Pancreas (tissue), 10 donors: ENCODE measurements at places on chromosomes 3 and 15. TPM values are rescaled to one million over a fixed set of nuclear protein-coding genes. Genes with fewer than 3 reads are reported as not detected.

THRB gene
- total RNA-seq = 12.4 TPM

DNA sequence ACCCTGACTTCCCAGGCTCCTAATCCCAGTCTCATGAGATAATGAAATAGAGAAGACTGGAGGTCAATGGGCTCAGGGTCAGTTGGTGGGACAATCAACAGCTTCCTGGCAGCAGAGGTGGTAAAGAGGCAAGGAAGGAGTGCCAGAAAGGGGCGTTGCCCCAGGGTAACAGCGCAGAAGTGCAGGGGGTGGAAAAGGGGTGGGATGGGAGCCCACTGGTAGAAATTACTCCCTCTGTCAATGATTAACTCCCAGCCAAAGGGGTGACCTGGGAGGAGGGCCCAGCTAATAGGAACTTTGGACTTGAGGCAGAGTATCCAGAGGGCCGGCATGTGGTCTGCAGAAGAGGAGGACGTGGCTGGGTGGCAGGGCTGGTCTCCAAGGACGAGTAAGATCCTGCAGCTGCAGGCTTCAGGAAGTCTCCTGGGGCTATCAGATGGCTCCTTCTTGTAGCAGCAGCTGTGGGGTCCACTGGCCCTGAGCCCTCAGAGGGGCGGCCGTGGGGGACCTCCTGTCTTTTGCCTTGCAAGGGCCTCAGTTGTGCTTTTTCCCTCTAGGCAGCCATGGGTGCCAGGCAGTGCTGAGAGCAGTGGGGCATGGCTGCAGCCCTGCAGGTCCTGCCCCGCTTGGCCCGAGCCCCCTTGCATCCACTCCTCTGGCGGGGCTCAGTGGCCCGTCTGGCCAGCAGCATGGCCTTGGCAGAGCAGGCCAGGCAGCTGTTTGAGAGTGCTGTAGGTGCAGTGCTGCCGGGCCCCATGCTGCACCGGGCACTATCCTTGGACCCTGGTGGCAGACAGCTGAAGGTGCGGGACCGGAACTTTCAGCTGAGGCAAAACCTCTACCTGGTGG lies 2.3 kb downstream of the GLYCTK start:
- peak; percentile 64 for DNase-seq
- H3K27ac ChIP-seq = peak overlapping the region; percentile 46
- H3K36me3 ChIP-seq = no peaks in the 10 kb centered on the region

DNA sequence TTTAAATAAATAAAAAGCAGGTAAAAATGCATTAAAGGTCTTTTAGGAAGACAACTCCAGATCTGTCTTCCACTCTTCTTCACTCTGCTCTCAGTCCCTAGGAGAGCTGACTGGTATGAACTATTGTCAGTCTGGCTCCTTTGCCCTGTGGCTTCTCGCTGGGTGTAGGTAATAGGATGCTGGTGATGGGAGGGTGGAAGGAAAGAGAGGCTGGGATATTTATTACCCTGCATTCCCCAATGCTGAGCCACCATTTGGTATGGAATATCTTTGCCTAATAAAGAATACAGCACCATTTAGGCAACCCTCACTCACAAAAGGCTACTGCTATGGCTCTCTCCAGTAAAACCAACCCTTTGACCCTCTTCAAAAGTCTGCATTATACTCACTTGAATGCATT lies 326.9 kb downstream of the CNTN3 start:
- no peak overlapping the region for H3K27ac ChIP-seq
- no peaks in the 10 kb centered on the region for H3K27me3 ChIP-seq
- H3K4me1 ChIP-seq = no peaks in the 10 kb centered on the region
- H3K4me3 ChIP-seq = no peak overlapping the region
- DNase-seq = no peak

DNA sequence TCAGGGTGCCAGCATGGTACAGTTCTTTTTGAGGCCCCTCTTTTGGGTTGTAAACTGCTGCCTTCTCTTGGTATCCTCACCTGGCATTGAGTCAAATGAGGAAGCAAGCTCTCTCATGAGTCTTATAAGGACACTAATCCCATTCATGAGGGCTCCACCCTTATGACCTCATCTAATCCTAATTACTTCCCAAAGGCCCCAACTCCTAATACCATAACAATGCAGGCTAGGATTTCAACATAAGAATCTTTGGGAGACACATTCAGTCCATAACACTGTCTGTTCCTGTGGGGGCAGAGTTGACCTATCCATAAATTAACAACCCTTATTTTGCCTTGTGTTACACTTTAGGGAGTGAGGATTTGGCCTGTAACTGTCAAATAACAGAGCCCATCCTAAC lies 278.3 kb downstream of the LRTM1 start:
- H3K27me3 ChIP-seq = no peaks in the 10 kb centered on the region
- DNase-seq = no peak
- no peaks in the 10 kb centered on the region for H3K36me3 ChIP-seq
- no peak overlapping the region for H3K27ac ChIP-seq
- no peak overlapping the region for H3K4me3 ChIP-seq
- no peaks in the 10 kb centered on the region for H3K4me1 ChIP-seq

C3orf22 gene
- total RNA-seq = not detected

GRCh38 chr3:197478746-197479668 lies 76.8 kb downstream of the BDH1 start:
- no peaks in the 10 kb centered on the region for H3K4me1 ChIP-seq
- H3K36me3 ChIP-seq = no peaks in the 10 kb centered on the region
- H3K4me3 ChIP-seq = no peak overlapping the region
- H3K27ac ChIP-seq = no peak overlapping the region

- no peaks in the 10 kb centered on the region for H3K27me3 ChIP-seq
- no peaks in the 10 kb centered on the region for H3K4me1 ChIP-seq
- H3K27ac ChIP-seq = no peak overlapping the region
Observed at GRCh38 chr3:150222691-150223489, 185.2 kb upstream of the TSC22D2 start.

GP5 gene
- total RNA-seq = not detected

DNA sequence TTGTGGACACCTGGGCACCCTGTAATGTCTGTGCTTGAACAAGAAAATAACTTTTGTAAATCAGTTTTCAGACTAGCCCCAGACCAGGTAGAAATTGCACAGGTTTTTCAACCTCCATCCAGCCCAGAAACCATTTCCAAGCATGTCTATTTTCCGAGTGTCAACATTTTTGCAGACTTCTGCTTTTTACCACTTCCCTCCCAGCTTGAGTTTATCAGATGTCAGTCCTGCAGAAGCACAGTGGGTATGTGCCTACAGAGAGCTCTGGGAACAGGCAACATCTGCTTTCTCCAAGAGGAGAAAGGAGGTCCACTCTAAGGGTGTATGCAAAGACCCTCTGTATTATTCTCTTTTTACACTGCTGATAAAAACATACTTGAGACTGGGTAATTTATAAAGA lies 83.9 kb downstream of the LRRK1 start:
- DNase-seq = no peak
- no peak overlapping the region for H3K27ac ChIP-seq
- peaks cover 7% of the 10 kb centered on the region for H3K4me1 ChIP-seq
- H3K36me3 ChIP-seq = no peaks in the 10 kb centered on the region

DNA sequence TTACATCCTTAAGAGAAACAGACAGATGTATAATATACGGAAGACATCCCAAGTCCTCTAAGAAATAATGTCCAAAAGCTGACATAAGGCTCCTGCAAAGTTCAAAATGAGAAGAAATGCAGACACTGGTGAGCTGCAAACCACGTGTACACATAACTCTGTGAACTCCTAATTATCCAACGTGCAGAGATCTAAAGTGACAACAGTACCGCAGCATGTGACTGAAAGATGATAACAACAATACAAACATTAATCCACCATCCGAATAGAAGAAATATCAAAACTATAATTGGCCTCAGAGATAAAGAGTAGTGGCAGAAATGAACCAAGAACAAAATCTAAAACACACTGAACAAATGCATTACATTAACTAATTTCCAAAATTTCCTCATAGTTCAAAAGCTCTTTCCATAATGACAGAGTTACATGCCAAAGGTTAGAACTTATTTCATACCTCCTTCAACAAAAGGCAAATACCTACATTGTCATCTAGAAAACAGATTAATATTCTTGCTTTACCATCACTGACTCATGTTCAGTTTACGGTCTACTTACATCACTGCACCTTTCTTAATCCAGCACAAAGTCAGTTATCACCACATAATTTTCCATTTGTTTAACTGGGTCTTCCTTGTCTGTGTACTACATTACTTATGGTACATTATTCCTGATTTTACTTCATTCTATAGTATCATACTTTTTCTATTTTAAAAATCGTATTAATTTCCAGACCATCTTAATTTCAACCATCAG lies 2.2 kb downstream of the PDCD10 start:
- H3K27ac ChIP-seq = no peak overlapping the region
- no peak for DNase-seq
- no peak overlapping the region for H3K4me3 ChIP-seq
- H3K4me1 ChIP-seq = peaks cover 27% of the 10 kb centered on the region

DNA sequence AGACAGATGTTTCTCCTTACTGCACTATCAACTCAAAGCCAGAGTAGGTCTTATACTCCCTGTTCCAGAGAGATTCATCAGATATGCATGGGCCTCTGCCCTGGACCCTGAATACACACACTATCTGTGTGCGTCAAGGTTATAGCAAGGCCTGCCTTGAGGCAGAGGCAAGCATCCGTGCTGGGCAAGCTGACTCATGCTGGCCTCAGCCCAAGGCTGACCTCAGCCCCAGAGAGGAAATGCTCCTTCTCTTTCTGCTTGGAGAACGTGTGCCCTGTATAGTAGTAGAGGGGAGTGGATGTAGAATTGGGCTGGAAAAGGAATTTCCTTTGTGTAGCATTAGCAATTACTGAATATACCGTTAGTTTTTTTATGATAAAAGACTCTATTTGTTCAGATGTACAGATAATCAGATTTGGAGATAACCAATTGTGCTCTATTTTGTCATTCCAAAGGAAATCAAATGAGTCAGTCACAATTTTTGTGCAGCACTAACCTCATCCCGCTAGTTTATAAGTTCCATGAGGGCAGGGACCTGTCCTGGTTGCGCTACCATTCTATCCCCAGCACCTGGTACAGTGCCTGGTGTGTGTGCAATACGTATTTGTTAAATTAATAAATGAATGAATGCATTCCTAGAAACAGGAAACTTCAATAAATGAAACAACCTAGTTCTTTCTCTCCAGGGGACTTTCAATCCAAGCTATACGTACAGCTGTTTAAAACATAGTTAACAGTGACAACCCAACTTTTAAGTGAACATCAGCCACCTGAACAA lies 13.3 kb upstream of the PAQR9 start:
- no peaks in the 10 kb centered on the region for H3K4me1 ChIP-seq
- DNase-seq = peak; percentile 66
- H3K36me3 ChIP-seq = no peaks in the 10 kb centered on the region
- H3K4me3 ChIP-seq = no peak overlapping the region

FSIP1 gene
- total RNA-seq = 0.34 TPM

DNA sequence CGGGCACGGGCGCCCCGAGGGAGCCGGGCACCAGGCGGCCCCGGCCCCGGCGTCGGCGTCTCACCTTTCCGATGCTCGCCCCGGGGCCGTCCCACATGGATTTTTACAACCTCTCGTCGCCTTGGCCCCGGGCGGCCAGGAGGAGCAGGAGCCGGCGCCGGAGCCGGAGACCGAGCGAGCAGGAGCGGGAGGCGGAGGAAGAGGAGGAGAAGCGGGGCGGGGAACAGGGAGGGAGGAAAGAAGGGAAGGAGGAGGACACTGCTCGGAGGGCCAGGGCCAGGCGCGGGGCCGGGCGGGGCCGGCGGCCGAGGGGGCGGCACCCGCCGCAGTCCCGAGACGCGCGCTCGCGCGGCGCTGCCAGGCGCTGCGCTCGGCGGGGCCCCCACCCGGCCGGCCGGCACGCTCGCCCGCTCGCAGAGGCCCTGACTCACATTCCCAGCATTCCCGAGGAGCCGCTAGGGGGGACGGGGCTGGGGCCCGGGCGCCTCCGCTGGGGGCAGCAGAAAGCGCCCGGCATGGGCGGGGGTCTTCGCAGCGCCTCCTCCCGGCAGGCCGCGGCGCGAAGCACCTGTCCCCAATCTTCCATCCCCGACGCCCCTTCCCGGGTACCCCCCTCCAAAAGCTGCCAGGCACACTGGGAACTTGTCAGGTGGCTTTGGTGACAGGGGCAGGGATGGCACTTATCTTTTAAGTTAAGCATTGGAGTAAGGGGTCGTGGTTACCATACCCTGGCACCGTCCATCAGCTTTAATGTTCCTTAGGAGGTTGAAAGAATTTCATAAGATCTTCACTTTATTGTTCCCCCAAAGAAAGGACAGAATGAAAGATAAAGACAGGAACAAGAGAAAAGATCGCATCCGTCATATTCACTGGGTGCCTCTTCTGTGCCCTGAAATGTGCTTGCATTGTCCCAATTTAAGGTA lies at the start of gene ERC2:
ERC2 (minus strand) TSS at position 284 of the 923 bp plus-strand sequence.
- no peak within 1 kb of the TSS for H3K27ac ChIP-seq
- peak within 1 kb of the TSS; percentile 62 for H3K4me3 ChIP-seq
- peak; percentile 85 for DNase-seq
- H3K4me1 ChIP-seq = no peaks in the 10 kb centered on the region

MYLK gene
- total RNA-seq = 8.6 TPM

- no peak overlapping the region for H3K27ac ChIP-seq
- H3K27me3 ChIP-seq = no peaks in the 10 kb centered on the region
- no peaks in the 10 kb centered on the region for H3K4me1 ChIP-seq
- no peak for DNase-seq
- no peaks in the 10 kb centered on the region for H3K36me3 ChIP-seq
- H3K4me3 ChIP-seq = no peak overlapping the region
Observed at GRCh38 chr3:159748425-159748824, 240.2 kb upstream of the IL12A start.

CTXN2 gene
- 0.09 TPM for total RNA-seq

DNA sequence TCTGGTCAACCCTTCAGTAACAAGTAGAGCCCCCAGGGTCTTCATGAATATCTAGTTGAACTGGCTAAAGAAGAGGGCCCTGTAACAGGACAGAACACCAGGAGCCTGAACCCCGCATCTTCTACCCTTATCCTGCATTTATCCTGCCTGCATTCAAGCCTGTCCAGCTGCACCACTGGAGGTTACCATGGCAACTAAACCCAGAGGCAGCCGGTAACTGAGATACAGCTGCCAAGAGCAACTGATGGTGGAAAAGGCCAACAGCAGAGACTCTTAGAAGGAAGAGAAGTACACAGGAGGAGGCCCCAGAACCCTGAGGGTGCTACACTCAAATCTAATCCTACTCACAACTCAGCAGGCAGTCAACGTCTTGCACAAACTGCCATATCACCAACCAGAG lies 3.7 kb upstream of the PRKAR2A start:
- no peak overlapping the region for H3K4me3 ChIP-seq
- DNase-seq = no peak
- H3K4me1 ChIP-seq = no peaks in the 10 kb centered on the region
- H3K27me3 ChIP-seq = no peaks in the 10 kb centered on the region

DNA sequence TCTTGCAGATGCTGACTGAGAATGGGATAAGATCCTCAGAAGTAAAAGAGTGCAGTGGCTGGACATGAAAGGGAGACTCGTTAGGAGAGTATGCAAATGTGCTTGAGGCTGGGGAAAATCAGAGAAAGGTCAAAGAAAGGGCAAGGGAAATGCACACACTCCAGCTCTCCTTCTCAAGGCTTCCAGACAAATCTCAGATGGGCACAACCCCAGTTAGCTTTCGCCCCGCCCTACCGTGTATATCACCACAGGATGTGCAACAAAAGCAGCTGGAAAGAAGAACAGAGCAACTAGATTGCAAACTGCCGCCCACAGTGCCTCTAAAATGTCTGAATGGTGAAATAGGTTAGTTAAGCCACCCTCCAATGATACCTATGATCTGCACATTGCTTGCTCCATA lies 63.9 kb downstream of the CERS3 start:
- no peaks in the 10 kb centered on the region for H3K27me3 ChIP-seq
- H3K36me3 ChIP-seq = no peaks in the 10 kb centered on the region
- no peak overlapping the region for H3K27ac ChIP-seq
- H3K4me1 ChIP-seq = no peaks in the 10 kb centered on the region
- no peak overlapping the region for H3K4me3 ChIP-seq
